ENCODE measurements at places on chromosomes 4 and X.

GRCh38 chrX:41516999-41517765, 70.0 kb downstream of the NYX start:
- no peak for DNase-seq

DNA sequence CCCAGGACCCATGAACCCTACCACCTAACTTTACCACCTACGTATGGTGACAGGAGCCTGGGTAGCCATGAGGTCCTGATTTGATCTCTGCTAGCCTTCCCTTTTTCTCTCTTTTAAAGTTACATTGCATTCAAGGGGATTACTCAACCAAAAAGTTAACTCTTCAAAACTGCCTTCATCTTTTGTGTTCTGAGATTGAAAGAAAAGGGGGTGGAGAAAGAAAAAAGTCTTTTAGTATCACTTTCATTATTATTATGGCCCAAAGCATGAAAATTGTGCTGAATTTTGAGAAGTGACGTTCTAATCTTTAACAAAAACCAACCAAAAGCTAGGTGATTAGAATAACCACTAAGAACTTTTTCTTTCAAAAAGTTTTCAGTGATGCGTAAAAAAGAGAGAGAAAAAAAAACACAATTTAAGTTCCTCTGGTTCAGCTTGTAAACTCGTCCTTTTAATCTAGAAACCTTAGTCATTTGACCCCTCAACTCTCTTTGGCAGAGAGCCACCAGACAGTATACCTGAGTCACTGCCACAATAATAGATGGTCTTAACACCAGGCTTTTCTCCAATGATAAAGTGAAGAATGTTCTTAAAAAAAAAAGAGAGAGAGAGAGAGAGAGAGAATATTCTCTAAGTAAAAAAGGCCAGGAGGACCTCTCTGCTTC, 347.4 kb upstream of the FGF13 start:
- DNase-seq, result no peak

DNA sequence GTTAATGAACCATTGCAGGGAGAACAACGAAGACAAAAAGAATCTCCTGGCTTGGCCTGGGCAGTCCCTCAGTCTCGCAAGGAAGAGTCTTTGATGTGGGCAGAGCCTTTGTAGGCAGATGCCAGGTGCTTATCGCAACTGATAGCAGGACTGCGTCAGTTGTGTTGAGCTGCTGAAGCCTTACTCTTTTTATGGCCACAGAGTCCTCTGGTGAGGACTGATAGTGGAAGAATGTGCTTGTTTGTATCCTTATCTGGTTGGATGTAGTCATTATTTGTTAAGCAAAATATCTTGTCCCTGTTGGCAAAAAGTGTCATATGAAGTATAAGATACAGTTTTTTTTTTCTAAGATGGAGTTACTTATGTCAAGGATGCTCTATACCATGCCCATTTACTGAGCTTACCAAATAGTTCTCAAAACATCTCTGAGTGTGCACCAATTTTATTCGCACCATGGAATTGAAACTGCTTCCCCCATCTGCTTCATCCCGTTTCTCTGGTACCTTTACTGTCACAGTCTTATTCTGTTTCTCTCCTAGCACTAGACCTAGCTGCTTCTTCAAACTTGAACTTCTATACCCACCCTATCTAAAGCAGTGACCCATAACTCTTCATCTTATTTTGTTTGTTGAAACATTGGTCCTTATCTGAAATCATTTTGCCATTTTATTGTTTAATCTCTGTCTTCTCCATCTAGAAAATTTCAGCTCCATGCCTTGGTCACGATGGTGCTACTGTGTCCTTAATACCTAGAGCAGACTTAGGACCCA, 47.0 kb upstream of the SPRY1 start:
- DNase-seq, result no peak

DNA sequence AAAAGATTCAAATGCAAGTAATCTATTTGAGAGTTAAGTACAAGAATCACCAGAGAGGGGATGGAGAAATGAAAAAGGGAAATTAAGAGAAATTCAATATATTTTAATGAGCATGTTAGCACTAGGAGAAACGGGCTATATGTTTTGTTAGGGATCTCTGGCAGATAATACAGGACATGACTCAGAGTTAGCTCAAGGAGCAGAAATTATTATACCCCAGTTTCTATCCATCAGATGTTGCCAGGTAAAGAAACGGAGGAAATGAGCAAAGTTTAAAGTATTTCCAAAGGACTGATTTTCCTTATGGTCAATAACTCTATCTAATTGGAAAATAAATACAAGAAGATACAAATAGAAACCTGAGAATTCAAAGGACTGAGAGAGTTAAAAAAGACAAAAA, 867.6 kb downstream of the TRAM1L1 start:
- DNase-seq, result no peak

- DNase-seq, result no peak
These were observed 22.3 kb downstream of the ASMTL start for GRCh38 chrX:1430451-1430850.

- no peak for DNase-seq
These were observed 110.0 kb upstream of the NKX1-1 start for GRCh38 chr4:1516261-1516660.
